ENCODE measurements at places on chromosomes 6 and 20. TPM values are rescaled to one million over a fixed set of nuclear protein-coding genes. Genes with fewer than 3 reads are reported as not detected.

The TINAG gene
- total RNA-seq: not detected

DNA sequence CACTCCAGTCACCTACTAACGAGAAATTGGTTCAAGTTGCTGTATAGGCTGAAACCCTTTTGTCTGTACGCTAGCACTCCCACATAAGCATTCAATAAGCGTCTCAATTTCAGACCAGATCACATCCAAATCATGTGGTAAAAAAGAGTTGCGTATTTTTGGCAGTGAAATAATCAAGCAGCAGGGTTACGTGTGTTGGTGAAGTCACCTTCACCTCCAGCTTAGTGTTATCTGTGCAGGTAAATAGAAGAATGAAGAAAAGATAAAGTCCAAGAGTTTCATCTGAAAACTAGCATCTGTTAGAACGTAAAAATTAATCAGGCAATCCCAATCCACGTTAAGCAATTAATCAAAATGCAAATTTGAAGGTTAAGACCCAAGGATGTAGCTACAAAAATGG is 11.3 kb downstream of the SSR1 start:
- DNase-seq: no peak

DNA sequence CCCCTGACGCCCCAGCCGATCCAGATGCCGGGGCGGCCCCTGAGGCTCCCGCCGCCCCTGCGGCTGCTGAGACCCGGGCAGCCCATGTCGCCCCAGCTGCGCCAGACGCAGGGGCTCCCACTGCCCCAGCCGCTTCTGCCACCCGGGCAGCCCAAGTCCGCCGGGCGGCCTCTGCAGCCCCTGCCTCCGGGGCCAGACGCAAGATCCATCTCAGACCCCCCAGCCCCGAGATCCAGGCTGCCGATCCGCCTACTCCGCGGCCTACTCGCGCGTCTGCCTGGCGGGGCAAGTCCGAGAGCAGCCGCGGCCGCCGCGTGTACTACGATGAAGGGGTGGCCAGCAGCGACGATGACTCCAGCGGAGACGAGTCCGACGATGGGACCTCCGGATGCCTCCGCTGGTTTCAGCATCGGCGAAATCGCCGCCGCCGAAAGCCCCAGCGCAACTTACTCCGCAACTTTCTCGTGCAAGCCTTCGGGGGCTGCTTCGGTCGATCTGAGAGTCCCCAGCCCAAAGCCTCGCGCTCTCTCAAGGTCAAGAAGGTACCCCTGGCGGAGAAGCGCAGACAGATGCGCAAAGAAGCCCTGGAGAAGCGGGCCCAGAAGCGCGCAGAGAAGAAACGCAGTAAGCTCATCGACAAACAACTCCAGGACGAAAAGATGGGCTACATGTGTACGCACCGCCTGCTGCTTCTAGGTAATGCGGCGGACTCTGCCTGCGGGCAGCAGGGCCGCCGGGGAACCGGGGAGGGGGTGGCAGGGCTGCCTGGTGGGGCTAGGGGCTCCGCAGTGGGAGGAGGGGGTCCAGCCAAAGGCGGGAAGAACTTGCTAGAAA is 2.3 kb downstream of the GNAS start:
- no peak for DNase-seq

- DNase-seq: no peak
Measured at GRCh38 chr20:35730583-35731468, 11.2 kb downstream of the RBM39 start.

DNA sequence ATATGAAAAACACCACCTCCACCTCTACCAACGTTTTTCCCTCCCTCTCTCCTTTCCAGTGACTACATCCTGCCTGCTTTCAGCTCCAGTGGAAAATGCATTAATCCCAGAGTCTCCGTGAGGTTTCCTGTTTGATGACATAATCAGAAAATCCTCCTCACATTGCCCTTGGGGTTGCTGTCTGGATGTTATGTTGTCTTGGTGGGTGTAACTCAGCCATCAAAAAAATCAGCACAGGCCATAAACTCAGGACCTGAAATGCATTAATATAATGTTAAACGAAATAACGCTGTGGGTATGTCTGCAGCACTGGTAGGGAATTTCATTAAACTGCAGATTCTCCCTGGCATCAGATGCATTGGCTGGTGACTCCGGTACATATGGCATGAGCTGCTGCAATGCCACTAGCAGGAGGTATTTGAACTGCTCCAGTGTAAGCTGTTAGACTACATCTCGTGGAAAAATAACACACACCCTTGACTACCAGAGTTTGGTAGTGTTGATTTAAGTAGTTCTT is 297.8 kb downstream of the PRL start:
- no peak for DNase-seq

Data from PC-3 (cell line).